ENCODE measurements at places on chromosomes 11 and 22.

DNA sequence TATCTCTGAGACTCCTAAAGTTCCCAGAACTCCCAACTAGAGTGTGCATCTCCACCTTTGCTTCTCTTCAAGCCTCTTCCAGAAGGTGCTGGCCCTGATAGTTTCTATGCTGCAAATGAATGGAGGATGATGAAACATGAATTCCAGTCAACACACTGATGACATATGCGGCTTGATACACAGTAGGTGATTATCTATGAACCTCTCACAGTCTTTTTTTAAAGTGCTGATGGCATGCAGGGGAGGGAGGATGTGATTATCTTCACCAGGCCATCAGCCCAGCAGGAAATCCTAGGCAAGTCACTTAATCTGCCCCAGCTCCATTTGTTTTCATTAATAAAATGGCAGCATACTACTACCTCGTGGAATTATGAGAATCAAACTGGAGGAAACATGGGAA, 548.5 kb downstream of the SOX6 start:
- DNase-seq: no peak

- no peak for DNase-seq
Observed at GRCh38 chr11:12744826-12745502, 70.7 kb downstream of the TEAD1 start.

DNA sequence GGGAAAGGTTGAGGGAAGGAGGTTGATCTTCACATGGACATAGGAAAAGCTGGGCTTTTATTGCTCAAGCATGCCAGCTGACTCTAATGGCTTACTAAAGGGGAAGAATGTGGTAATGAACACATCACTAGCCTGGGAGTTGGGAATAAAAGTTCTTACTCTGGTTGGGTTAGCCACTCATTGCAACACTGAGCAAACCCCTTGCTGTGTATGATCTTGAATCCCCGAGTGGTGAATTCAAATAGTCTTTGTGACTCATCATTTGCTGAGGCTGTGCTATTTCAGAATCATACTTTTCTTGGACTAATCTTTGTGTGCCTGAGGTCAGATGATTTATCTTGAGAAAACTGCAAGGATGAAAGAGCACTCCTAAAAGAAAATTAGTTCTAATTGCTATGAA, 304.1 kb upstream of the ANO5 start:
- DNase-seq: no peak

DNA sequence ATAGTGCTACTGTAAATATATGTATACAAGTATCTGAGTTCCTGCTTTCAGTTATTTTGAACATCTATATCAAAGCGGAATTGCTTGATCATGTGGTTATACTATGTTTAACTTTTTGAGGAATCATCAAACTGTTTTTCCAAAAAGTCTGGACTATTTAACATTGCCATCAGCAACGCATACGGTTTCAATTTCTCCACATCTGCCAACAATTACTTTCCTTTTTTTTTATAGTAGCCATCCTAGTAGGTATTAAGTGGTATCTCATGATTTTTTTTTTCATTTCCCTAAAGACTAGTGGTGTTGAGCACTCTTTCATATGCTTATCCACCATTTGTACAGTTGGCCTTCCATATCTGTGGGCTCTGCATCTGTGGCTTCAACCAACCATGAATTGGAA, 1.3 kb upstream of the UBE4A start:
- no peak for DNase-seq

DNA sequence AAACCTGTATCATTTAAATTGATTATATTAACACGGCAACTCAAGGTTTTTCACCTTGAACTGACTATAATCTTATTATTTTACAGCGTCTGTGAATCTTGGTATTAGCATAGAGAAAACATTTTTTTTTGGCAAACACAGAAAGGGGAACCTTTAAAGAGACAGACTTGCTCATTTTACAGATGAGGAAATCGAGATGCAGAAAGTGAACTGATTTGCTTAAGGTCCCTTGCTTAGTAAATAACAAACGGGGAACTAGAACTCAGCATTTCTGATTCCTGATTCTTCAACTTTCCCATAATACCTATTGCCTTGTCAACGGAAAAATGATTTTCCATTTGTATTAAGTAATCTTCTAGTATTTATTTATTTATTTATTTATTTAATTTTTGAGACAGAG, 33.2 kb upstream of the CECR2 start:
- no peak for DNase-seq

DNA sequence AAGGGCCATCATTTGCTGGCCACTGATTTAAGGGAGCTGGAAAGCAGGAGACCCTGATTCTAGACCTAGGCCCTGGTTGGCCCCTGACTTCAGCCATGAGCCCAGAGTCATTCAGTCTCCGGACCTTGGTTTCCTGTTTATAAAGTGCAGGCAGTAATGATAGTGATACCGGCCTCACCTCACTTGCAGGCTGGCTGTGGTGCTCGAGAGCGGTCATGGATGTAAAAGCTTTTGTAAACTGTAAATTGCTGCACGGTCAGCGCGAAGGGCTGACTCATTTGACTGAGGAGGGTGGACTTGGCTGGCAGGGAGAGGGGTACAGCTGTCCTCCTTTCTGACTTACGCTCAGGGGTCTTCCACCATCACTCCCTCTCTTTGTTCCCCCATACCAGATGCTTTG, 37.4 kb downstream of the FBLN1 start:
- no peak for DNase-seq

GRCh38 chr22:36768141-36768540, 7.8 kb downstream of the IFT27 start:
- DNase-seq: no peak

- DNase-seq: no peak
Observed at GRCh38 chr11:66035653-66036333, 9.5 kb upstream of the CATSPER1 start.

GRCh38 chr11:65112546-65113360, 1.1 kb downstream of the TM7SF2 start:
- DNase-seq: peak; percentile 55

- DNase-seq: no peak
Observed at GRCh38 chr11:119599864-119600541, 129.0 kb downstream of the NECTIN1 start.

DNA sequence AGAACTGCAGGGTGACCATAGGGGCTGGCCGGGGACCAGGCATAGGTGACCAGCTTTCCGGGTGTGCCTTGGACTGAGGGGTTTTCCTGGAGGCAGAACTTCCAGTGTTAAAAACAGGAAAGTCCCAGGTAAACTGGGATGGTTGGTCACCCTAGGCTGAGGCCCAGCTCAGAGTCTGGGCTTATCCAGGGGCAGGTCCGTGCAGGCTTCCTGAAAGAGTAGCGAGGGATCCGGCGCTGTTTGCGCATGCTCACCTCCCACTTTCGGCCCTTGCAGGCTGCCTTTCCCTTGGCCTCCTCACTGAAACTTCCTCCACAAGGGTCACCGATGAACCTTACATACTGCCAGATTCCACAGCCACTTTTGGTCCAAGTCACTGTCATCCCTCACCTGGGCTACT, 119.8 kb upstream of the PLET1 start:
- DNase-seq: no peak

DNA sequence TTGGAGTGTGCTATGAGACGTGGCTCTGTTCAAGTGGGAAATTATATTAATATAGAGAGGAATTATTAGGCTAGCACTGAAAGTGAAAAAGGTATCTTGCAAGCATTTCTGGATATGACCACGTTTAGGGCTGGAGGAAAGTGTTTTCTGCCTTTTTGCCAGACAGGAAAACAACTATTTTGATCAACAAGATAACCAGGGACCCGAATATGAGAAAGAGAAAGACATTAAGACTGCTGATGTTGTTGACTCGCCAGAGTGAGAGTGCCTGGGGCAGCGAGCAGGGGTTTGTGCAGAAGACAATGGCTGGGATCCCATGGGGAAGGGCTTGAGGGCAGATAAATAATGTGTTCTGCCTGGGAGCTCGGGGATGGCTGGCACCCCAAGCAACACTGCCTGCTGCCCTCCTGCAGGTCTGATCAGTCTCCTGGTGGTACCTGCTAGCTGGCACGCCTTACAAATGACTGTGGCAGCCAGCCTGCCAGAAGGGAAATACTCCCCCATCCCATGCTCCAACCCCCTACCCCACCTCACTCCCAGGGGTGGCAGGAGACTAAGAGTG, 23.1 kb upstream of the CHST1 start:
- no peak for DNase-seq

DNA sequence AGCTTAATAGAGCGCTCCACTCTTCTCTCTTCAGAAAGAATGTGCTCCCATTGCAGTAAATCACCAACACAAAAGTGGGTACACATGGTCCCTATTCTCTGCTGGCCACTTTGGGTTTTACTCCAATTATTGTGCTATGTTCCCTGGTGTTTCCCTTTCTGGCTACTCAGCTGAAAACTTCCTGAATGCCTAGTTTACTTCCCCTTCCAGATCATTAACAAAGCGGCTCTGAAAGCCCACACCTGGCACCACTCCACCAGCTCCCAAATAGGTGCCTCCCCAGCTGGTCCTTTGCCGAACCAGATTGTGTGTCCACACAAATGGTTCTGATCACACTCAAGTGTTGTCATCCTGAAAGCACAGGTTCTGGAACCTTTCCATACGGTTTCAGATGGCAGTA, 443.7 kb downstream of the NTM start:
- DNase-seq: no peak

- DNase-seq: no peak
Observed at GRCh38 chr11:6061475-6061874, 30.9 kb upstream of the OR56A1 start.

GRCh38 chr11:94926698-94927237, 46.6 kb downstream of the CWC15 start:
- no peak for DNase-seq

GRCh38 chr11:112581747-112582146, 321.1 kb upstream of the PLET1 start:
- no peak for DNase-seq

DNA sequence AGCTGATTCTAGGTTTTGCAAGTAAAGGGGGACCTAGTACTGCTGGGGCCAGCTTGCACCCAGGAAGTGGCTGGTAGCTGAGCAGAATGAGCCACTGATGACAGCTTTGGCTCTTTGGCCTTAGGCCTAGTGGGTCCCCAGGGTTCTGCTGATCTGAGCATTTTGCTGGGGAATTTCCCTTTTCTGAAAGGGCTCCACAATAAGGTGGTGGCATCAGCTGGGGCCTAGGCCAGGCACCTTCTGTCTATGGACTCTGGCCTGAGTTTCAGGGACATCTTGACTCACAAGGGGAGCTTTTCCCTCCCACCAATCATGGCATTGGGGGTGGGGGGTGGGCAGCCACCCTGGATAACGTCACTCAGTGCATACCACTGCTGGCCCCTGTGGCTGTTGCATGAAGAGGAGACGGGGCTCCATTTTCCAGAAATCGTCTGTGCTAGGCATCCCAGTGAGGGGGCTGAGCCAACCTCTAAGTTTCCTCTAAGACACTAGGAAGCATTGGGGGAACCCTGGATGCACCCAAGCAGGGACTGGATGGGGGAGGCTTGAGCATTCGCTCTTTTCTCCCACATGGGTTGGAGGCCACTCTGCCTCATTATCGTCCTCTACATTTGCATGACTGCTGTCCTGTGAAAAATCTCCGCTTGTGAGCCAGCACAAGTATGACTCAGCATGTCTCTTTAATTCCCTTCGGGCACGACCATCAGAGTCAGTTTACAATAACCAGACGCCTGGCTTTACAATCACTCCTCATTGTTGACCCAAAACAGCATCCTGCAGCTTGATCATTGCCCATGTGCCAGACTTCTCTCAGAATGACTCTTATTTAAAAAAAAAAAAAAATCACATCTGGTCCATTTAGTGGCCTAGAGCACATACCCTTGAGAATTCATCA, 145.0 kb upstream of the THY1 start:
- DNase-seq: no peak

DNA sequence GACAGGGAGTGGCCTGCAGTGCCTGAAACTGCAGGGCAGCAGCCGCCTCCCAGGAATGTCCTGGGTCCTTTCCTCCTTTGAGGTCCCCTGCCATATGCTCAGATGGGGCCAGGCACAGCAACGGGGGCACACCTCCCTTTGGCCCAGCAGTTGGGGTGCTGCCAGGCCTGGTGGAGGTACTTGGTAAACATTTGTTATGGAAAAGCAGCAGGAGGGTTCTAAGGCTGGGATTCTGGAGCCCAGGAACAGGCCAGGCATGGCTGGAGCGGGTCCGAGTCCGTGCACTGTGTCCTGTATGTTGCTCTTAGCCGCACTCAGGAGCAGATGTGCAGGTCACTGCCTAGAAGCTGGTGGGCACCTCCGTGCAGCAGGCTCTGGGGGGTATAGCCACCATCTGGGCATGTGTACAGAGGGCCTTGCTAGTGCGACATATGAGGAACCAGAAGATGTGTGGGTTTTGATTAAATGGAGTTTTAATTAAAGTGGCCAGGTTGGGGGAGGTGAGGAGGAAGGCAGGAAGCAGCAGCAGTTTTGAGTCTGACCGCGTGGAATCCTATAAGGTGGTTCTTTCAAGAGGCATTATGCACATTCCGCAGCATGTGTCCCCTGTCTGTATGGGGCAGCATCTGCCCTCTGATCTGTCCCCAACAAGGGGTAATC, 1.5 kb downstream of the ADORA2A start:
- no peak for DNase-seq

DNA sequence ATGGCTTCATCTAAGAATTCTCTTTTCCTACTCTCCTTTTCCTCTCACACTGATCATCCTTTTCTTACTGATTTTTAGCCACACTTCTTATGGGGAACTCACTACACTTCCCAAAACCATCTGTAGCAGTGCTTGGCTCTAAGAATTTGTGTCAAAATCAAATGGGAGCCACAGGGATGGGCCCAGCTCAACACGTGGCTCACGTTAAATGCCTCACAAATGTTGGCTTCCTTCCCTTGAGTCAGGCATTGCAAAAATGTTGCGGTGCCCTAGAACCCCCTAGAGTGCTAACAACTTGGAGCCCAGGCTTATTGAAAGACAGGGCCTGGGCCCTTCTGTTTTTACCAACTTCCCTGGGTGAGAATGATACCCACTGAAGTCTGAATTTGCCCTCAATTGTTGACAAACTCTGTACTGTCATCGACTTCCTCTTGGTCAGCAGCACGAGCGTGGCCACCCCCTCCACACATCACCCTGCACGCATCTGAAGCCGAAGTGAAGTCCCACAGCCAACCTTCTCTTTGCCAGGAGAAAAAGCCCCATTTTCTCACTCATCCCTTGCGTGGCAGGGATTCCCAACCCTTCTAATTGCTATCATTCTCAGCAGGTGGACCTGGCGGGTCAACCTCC, 69.7 kb downstream of the ELFN2 start:
- no peak for DNase-seq

- DNase-seq: no peak
Observed at GRCh38 chr11:61667684-61668305, 12.4 kb upstream of the DAGLA start.

DNA sequence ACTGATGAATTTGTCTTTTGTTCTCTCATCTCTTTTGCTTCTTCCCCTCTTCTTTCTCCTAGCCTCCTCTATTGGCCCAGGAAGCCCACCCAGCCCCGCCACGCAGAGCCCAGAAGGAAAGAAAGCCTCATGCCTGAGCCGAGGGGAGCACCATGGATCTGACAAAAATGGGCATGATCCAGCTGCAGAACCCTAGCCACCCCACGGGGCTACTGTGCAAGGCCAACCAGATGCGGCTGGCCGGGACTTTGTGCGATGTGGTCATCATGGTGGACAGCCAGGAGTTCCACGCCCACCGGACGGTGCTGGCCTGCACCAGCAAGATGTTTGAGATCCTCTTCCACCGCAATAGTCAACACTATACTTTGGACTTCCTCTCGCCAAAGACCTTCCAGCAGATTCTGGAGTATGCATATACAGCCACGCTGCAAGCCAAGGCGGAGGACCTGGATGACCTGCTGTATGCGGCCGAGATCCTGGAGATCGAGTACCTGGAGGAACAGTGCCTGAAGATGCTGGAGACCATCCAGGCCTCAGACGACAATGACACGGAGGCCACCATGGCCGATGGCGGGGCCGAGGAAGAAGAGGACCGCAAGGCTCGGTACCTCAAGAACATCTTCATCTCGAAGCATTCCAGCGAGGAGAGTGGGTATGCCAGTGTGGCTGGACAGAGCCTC, 3.8 kb downstream of the ZBTB16 start:
- no peak for DNase-seq

Data from effector CD8-positive, alpha-beta T cell (primary cell).